Hippocampal formation (tissue), 2 donors: ENCODE measurements at places on chromosomes 2 and 18.

DNA sequence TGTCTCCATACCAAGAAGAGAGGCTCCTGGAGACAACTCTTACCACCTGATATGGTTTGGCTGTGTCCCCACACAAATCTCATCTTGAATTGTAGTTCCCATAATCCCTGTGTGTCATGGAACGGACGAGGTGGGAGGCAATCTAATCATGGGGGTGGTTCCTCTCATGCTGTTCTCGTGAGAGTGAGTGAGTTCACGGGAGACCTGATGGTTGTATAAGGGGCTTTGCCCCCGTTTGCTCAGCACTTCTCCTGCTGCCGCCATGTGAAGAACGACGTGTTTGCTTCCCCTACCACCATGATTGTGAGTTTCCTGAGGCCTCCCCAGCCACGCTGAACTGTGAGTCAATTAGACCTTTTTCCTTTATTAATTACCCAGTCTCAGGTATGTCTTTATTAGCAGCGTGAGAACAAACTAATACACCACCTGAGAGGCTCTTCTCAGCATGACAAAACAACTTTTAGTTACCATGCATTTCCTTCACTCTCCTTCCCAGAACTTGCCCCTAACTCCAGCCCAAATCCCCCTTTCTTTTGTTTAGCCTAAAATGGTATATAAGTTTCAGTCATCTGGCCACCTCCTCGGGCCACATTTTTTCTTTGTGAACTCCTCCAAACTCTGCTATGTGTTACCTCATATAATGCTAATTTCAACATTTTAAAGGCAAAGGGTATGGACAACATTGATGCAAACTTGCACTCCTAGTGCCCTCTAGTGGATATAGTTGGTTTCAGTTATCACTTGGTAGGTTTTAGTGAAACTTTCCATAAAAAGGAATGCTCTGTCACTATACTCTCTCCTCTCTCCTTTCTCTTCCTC, 58.6 kb upstream of the SLC25A52 start:
- DNase-seq, result no peak

- no peak for DNase-seq
These were observed 813.2 kb downstream of the RNF144A start for GRCh38 chr2:7730449-7730848.

DNA sequence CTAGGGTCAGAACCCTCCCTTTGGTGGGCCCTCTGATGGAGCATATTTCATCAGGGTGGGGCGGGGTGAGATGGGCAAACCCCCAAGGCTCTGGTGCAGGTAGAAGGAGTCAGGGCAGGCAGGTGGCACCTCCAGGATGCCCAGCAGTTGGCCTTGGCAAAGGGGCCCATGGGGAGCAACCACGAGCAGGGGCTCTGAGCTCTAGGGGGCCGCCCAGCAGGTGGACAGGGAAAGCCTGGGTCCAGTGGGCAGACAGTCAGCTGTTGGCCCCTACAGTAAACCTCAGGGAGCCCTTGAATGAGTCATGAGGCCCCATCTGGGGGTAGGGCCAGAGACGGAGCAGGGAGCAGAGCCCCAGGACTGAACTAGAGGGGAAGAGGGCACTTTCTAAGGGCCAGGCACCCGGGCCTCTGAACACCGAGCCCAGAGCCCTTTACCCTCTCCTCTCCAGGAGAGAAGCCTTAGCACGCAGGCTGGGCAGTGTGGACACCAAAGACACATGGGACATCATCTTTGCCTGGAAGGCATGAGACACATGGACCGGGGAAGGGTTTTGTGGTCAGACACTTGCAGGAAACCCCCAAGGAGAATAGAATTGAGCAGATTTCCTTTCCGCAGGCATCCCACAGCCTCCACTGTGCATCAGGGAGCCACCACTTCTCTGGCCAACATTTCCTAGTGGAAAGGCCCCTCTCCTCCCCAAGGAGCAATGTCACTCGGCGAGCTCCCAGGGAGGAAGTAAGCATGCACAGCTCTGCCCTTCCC, 257.3 kb downstream of the GLI2 start:
- no peak for DNase-seq

DNA sequence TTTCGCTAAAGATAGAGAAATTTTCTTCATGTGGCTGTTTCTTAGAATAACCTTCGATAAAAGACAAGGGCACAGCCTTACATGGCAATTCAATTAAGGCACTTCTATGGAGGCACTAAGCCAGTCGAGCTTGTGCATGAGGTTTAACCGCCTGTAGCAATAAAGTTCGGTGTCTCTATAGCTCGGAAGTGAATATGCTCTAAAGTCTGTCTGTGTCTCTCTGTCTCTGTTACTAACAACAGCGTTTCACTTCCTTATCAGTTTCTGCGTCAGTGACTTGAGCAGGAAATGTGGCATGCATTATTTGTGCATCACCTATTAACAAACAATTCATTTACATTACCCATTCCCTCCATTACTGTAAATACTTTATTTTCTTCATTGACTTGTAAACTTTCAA, 365.1 kb upstream of the NETO1 start:
- no peak for DNase-seq

DNA sequence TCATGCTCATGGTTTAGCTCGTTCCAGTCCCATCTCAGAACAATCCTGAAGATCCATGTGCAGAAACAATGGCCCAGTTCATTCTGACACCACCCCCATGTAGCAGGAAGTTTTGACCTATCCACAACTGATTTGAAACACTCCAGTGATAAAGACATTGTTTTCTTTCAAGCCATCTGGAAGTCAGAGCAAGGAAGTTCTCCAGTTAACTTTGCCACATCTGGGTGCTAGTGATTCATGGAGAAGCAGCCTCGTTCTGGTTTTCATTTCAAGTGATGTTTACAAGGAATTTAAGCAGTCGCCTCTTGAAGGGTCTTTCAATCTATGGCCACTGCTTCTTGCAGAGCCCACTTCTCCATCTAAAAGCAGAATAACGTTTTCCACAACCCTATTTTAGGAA, 36.6 kb upstream of the TWIST2 start:
- DNase-seq, result no peak

DNA sequence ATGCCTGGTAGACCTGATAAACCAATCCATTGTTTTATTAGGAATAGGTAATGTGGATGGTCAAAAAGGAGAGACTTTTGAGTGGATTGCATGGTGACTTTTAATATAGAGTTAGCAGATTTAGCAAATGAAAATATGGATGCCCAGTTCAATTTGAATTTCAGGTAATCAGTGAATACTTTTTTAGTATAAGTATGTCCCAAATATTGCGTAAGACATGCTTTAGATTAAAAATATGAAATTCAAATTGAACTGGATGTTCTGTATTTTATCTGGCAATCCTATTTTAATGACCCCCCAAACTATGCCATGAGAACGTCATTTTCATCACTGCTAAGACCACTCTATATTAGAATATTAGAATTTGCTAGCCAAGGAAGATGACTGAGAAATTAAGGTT, 30.3 kb upstream of the TNP1 start:
- DNase-seq, result no peak

DNA sequence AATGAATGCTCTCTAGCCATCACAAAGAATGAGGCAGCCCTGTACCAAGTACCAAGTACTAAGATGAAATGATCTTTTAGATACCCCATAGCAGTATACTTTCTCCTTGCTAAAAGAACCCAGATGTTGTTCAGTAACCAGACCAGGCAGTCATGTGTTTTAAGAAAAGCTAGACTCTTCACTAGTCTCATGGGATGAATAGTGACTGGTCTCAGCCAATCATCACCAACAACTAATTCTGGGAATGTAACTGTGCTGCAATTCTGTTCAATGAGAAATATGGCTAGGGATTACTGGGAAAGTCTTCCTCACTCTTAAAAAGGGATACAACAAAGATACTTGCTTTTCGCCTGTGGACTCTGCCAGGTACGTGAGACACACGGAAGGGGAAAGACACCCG, 29.5 kb downstream of the MBOAT2 start:
- no peak for DNase-seq

DNA sequence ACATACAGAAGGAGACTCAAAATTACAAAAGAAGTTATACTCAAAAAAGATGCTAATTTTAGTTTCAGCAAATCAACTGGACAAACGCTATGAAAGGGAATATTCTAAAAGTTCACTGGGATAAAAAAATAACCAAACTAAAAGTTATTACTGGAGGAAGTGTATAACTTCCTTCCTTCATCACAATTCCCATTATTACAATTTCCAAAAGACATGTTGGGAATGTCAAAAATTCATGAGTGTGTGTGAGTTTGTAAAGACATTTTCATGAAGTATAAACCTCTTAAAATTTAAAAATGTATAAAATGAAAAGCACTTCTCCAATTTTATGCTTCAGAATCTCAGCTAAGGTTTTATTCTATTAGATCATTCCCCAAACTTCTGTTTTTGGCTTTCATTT, 67.8 kb downstream of the MERTK start:
- DNase-seq, result no peak

- DNase-seq, result peak; percentile 7
These were observed 97.8 kb upstream of the AQP4 start for GRCh38 chr18:26963292-26963691.

GRCh38 chr18:48254077-48254602, 155.0 kb downstream of the ZBTB7C start:
- no peak for DNase-seq

DNA sequence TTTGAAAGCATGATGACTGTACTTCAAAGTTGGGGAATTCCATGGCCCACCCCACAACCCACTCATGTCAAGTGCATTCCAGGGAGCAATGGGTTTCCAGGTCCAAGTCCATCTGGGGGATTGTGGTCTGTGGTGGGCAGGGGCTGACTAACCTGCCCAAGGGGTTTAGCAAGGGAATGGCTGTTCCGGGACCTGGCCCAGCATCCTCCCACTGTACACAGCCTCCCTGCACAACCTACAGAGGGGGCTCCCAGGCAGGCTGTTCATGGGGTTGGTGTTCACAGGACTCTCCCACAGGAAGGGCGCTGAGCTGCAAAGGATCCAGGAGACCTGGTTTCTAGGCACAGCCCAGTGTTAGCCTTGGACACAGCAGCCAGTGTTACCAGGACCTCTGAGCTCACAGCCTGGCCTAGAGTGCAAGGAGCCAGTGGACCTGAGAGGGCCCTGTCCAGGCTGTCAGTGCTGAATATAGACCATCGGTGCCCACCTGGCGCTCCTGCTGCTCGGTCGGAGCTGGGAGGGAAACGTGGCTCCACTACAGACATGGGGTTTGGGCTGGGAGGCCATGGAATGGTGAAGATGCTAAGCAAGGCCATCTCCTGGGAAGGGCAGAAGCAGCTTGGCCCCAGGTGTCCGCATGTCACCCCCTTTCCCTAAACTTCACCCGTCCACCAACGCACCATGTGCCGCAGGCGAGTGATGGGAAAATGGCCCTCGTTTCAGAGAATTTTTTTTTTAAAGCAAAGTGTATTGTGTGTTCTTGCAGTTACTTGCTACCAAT, 317.2 kb downstream of the GBX2 start:
- DNase-seq, result no peak

DNA sequence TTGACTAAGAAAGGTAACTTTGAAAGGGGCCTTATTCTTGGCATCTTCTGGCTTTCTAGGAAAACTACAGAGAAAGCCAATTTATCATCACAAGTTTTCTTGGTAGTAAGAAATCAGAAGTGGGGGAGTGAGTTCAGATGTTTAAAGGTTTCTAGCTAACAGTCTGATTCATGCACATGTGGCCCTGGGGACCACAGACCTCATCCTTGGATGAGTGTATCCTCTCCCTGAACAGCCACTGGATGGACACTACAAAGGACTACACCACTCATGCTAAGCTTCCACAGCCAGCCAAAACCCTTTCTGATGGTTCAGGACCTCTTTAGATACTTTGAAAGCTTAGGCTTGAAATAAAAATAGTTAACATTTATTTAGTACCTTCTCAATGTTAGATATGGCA, 218.3 kb upstream of the STK17B start:
- DNase-seq, result no peak

- no peak for DNase-seq
These were observed 27.2 kb upstream of the COBLL1 start for GRCh38 chr2:164868563-164869419.

GRCh38 chr2:20913491-20913890, 90.6 kb upstream of the LDAH start:
- no peak for DNase-seq

- DNase-seq, result no peak
These were observed 83.3 kb upstream of the SALL3 start for GRCh38 chr18:78896111-78896905.

GRCh38 chr2:43105586-43106558, 120.5 kb downstream of the ZFP36L2 start:
- DNase-seq, result no peak

DNA sequence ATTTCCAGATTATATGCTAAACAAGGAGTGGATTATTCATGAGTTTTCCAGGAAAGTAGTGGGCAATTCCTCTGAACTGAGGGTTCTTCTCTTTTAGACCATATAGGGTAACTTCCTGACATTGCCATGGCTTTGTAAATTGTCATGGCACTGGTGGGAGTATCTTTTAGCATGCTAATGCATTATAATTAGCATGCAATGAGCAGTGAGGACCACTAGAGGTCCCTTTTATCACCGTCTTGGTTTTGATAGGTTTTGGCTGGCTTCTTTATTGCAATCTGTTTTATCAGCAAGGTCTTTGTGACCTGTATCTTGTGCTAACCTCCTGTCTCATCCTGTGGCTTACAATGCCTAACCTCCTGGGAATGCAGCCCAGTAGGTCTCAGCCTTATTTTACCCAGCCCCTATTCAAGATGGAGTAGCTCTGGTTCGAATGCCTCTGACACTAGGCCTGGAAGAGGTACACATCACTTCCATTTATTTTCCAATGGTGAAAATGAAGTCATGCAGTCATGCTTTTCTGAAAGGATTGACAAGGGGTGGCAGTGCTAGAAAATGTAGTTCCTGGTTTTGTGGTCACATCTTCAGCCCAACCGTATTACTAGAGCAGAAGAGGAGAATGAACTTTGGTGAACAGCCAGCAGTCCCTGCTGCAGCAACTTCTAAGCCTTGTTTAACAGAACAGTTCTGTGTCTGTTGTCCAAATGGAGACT, 26.6 kb upstream of the ITGA4 start:
- DNase-seq, result no peak

GRCh38 chr18:55833543-55833942, 245.6 kb upstream of the TCF4 start:
- no peak for DNase-seq

GRCh38 chr2:113164215-113164929, 9.4 kb upstream of the PSD4 start:
- DNase-seq, result no peak

GRCh38 chr18:48230467-48231113, 178.6 kb downstream of the ZBTB7C start:
- DNase-seq, result no peak

- DNase-seq, result no peak
These were observed 2.3 kb downstream of the SFXN5 start for GRCh38 chr2:73069041-73069854.

- no peak for DNase-seq
These were observed 929.2 kb upstream of the SOX11 start for GRCh38 chr2:4762951-4763376.

DNA sequence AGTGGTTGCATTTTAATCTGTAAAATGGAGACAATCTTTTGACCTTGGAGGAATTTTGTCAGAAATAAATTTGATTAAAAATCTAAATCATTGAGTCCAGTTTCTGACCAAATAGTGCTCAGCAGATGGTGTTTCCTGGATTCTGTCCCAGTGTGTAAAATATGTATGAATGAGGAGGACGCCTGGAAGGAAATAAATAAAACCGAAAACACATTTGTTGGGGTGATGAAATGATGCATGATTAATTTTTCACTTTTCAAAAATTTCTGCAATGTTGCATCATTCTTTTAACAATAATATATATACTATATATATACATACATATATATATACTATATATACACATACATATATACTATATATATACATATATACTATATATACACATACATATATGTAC, 261.1 kb upstream of the TRIB2 start:
- no peak for DNase-seq
